CD4-positive, alpha-beta T cell treated with Interleukin-15 for 4 hours (primary cell): ENCODE measurements at places on chromosomes 11 and 22.

DNA sequence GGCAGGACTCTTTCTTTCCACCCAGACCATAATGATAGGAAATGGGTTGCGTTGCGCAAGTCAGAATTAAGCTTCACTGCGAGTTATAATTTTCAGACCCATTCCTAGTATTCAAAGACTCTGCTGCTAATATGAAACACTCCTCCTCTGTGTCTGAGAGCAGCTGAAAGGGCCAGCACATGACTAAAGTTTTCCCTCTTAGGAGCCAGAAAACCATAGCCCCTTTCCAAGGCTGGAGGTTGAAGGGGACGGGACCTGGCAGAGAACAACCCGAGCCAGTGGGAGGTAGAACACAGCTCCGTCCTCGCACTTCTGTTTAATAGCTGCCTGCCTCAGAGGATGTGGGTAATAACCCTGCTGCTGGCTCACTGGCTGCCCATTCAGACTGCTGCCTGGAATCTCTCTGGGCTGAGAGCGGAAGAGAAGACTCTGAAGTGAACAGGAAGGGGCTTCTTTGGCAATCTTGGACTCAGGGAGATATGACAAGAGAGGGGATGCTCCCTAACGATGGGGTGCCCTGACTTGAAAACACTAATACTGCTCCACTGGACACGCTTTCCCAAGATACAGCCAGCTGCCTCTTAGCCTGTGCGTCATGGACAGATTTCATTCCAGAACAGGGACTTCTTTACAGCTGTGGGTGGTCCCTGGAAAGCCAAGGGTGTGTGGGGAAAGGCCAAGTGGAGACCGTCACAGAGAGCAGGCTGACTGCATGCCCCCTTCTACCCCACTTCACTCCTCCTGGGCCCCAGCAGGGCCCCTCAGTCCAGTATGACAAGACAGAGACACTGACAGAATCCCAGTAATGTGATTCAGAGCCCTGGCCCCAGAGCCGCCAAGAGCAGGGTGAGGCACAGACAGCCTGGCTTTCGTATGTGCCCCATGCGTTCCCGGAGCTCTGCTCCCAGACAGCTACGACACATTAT is 156.9 kb downstream of the FEZ1 start:
- no peak for DNase-seq

DNA sequence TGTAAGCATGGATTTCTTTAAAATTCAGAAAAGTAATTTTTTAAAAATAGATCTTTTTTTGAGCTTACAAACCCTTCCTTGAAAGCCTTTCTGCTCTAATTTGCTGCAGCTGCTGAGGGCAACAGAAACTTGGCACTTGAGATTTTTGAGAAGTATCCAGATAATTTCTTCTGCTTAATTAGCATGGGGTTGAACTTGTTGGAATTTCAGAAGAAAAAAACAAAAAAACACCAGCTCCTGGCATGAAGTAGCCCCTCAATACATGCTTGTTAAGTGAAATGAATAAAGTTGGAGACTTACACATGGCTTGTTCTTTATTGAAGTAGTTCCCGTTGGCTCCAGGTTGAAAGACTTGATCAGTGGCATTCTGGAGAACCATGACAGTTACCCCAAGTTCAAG is 331.4 kb upstream of the RAG2 start:
- DNase-seq, result no peak

- no peak for DNase-seq
Measured at GRCh38 chr11:34988294-34989255, 72.2 kb downstream of the PDHX start.

DNA sequence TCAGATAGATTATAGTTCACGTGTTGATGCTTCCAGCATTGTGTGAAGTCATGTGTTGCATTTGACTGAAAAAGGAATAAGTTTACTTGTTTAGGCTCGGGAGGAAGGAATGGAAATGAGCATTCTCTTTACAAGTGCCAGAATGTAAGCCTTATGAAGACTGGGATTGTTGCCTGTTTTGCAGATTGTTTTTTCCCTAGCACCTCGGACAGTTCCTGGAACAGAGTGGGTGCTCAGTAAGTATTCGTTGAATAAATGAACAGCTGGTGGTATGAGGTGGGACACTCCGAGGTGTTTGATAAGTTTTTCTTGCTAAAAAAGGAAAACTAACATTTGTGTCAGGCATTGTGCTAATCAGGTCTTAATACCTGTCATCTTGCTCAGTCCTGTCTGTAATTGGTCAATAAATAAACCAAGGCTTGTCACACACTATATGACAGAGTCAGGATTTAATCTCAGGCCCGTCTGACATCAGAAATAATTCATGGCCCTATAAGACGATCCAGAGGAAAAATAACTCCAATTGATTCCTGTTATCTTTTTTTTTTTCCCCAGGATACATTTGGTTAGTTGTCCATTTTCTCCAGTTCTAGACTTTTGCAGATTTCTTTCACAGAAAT is 304.7 kb downstream of the NELL1 start:
- DNase-seq, result no peak

DNA sequence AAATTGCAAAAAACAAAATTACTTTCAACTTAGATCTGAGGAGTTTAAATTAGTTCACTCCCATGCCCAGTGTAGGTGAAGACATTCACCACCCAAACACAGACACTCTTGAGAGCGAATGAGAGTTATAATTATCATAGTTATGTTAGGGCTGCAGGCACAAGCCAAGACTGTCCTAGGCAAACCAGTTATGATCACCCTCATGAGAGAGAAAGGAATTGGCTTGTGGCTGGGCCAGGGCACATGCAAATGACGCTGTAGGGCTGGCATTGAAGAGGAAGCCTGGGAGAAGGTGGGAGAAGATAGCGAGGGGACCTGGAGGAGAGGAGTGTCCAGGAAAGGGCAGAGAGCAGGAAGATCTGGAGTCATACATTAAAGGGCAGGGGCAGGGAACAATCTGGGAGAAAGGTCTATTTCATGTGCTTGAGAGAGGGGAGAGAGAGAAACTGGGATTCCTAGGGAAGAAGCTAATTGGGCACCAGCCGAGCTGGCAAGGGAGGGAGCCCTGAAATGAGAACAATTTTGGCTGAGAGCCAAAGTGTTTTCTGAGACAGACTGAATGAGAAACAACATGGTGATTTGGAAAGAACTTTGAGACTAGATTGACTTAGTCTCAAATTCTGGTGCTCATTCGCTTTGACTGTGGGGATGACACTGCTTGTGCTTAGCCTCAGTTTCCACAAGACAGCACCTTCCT is 279.9 kb downstream of the KIRREL3 start:
- DNase-seq, result no peak

DNA sequence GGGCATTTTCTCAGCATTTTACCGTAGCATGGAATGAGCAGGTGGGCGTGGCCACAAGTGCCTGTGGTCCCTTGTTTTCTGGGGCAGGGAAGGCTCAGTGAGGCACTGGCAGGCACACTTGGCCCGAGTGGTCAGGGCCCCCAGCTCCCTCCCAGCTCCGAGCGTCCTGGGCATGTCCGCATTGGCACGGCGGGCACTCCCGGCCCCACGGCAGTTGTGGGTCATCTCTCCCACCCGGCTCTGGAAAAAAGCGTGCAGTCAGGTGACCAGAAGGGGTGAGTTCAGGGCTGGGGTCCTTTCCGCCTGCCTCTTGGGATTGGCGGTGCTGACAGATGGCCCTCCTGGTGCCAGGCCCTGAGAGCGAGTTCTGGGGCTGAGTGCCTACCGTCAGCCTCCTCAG is 55.8 kb downstream of the GRAMD4 start:
- no peak for DNase-seq
